ENCODE measurements at places on chromosomes 4 and X. TPM values are rescaled to one million over a fixed set of nuclear protein-coding genes. Genes with fewer than 3 reads are reported as not detected.

Gene NLRP2B
- total RNA-seq: 0.16 TPM

Gene EFHC2
- not detected for total RNA-seq

Gene CENPI
- total RNA-seq: 1.7 TPM

Gene HSD17B13
- not detected for total RNA-seq

Gene XKRX
- total RNA-seq: 2.2 TPM

Gene HMGN5
- 3.0 TPM for total RNA-seq

Gene SCARB2
- total RNA-seq: 198 TPM

Gene CACNA1F
- total RNA-seq: 2.8 TPM

Gene CPZ
- total RNA-seq: not detected

Gene FAM47A
- not detected for total RNA-seq

Gene CENPVL3
- not detected for total RNA-seq

Gene FHDC1
- 40.4 TPM for total RNA-seq

Gene FRAS1
- 3.0 TPM for total RNA-seq

Gene SPACA5
- not detected for total RNA-seq

Gene SMIM10L2A
- 0.41 TPM for total RNA-seq

Gene PAGE4
- not detected for total RNA-seq

Gene USP17L11
- total RNA-seq: not detected

Gene DNAAF6
- not detected for total RNA-seq

Gene SYN1
- 0.16 TPM for total RNA-seq

Gene EVC2
- 0.20 TPM for total RNA-seq

Data from transverse colon (tissue), 4 donors.